ENCODE measurements at places on chromosomes 3 and 15.

DNA sequence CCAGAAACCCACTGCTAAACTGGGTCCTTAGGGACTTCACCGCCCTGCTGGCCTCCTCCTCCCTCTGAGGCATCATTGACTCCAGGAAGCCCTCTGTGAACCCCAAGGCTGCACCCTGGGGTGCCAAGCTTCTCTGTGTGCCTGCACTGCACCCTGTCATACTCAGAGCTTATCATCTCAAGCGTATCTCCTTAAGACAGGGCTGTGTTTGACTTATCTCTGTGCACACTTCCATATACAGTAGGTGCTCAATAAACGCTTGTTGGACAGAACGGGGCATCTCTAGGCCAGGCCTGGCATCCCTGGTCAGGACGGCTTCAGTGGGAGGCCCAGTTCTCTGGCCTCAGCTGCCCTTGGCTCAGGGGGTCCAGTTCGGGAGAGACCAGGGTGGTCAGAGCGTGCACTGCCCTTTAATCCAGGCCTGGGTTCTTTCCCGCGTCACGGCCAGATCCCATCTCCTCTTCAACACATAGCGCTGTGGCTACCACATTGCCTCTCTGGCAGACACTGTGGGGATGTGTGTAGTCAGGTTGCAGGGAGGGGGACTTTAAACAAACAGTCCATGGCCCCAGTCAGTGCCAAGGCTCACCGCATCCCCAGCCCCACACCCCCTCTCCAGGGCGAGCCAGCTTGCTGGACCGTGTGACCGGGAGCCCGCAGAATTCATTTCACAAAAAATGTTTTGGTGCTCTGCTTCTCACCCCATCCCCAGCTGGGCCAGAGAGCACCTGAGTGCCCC lies 33.4 kb downstream of the MAGEF1 start:
- no peak for DNase-seq

GRCh38 chr15:35522061-35522460 lies 23.9 kb downstream of the DPH6 start:
- DNase-seq: no peak

GRCh38 chr15:34514251-34514670 lies 69.2 kb downstream of the GOLGA8B start:
- peak; percentile 66 for DNase-seq

- no peak for DNase-seq
These were observed 472.2 kb downstream of the NLGN1 start for GRCh38 chr3:173869766-173870165.

DNA sequence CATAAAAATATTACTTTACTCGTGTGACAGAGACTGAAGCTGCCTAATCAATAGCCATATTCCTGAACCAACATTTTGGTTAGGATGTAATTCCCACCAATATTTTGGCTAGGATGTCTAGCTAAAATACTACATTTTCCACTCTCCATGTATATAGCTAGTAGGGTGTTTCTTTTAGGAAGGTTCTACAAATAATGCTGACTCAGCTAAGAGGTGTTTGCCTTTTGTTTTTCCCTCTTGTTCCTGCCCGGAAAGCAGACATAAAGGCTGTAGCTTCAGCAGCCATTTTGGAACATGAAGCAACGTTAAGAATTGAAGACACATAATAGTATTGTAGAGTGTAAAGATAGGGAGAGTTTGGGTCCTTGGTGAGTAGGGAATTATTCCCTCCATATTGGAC lies 187.3 kb upstream of the PDZRN3 start:
- no peak for DNase-seq

GRCh38 chr3:86890741-86891396 lies 100.1 kb downstream of the VGLL3 start:
- no peak for DNase-seq

- no peak for DNase-seq
These were observed 3.5 kb downstream of the PML start for GRCh38 chr15:73997986-73998385.

- DNase-seq: no peak
These were observed 7.8 kb upstream of the CAMP start for GRCh38 chr3:48215466-48215865.

GRCh38 chr3:82473864-82474541 lies 712.6 kb upstream of the GBE1 start:
- DNase-seq: no peak

GRCh38 chr3:15903164-15903563 lies 105.4 kb upstream of the ANKRD28 start:
- no peak for DNase-seq

GRCh38 chr3:81769299-81769698 lies 7.9 kb upstream of the GBE1 start:
- DNase-seq: no peak

DNA sequence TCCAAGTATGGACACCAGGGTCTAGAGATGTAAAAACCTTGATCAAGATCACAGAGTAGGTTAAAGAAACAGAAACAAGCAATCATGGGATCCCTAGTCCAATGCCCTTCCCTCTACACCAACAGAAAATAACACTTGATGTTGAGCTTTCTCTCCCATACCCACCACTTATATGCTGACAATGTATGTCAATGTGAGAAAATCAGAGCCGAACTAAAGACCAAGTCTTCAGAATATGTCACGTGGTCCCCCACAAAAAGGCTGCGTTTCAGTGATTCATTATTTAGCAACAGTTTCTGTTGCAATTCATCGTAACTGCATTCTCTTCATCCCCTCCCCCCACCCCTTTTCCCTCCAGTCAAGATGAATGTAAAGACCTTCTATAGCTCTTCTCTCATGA lies 278.9 kb upstream of the STT3B start:
- DNase-seq: no peak

GRCh38 chr3:122615303-122615702 lies 37.9 kb downstream of the PARP15 start:
- DNase-seq: no peak

GRCh38 chr15:70160803-70161565 lies 63.3 kb upstream of the TLE3 start:
- no peak for DNase-seq

DNA sequence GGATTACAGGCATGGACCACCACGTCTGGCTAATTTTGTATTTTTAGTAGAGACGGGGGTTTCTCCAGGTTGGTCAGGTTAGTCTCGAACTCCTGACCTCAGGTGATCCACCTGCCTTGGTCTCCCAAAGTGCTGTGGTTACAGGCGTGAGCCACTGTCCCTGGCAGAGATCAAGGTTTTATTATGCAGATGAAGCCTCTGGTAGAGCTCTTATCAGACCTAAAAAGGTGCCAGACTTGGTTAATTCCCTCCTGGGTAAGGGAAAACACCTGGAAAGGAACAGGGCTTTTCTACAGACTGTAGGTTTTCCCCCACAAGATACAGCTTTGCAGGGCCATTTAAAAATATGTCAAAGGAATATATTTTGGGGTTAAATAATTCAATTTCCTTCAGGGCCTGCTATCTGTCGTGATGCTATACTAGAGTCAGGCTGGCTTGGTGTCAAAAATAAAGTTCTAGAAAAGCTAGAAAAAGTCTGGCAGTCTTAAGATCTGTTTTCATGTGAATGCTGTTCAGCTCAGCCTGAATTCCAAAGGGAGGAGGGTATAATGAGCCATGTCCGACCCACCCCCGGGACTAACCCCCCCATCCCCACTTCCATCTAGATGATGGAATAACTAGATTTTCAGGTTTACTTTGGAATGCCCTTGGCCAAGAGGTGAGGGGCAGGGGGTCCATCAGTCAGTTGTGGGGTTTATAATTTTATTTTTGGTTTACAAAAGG lies 1.9 kb upstream of the BLOC1S6 start:
- no peak for DNase-seq

Data from WERI-Rb-1 (cell line).